Uterus (tissue), 4 donors: ENCODE measurements at places on chromosomes 3 and 15. TPM values are rescaled to one million over a fixed set of nuclear protein-coding genes. Genes with fewer than 3 reads are reported as not detected.

DNA sequence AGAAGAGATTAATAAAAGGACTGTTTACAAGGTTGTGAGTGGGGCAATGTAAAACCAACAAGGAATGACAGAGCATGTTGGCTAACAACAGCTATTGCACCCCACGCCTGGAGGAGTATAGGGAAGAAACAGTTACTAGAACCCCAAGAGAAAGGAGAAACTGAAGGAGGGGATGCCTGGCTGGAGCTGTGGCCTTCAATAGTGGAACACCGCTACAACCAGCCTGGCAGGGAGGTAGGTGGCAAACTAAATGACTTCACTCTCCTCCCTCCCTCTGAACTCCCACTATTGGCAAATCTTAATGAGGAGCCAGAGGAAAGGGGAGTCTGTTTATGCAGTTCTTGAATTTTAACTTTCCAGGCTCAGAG, 7.2 kb upstream of the CD47 start:
- H3K36me3 ChIP-seq, result no peaks in the 10 kb centered on the region
- no peaks in the 10 kb centered on the region for H3K4me1 ChIP-seq
- H3K27me3 ChIP-seq, result no peaks in the 10 kb centered on the region
- H3K27ac ChIP-seq, result no peak overlapping the region
- no peak overlapping the region for H3K4me3 ChIP-seq

DNA sequence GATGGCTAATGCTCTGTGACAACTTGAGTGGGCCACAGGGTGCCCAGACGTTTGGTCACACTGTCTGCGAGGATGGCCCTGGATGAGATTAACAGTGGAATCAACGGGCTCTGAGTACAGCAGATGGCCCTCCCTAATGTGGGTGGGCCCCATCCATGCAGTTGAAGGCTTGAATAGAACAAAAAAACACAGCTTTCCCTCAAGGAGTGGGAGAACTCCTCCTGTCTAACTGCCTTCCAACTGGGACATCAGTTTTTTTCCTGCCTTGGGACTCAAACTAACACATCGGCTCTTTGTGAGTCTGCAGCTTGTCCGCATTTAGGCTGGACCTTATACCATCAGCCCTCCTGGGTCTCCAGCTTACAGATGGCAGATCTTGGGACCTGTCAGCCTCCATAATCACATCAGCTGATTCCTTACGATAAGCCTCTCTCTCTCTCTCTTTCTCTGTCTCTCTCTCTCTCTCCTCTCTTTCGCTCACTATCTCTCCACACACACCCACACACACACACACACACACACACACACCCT, 20.8 kb downstream of the FAM174B start:
- no peak for DNase-seq
- H3K4me1 ChIP-seq, result no peaks in the 10 kb centered on the region
- H3K27ac ChIP-seq, result no peak overlapping the region
- no peaks in the 10 kb centered on the region for H3K36me3 ChIP-seq

DNA sequence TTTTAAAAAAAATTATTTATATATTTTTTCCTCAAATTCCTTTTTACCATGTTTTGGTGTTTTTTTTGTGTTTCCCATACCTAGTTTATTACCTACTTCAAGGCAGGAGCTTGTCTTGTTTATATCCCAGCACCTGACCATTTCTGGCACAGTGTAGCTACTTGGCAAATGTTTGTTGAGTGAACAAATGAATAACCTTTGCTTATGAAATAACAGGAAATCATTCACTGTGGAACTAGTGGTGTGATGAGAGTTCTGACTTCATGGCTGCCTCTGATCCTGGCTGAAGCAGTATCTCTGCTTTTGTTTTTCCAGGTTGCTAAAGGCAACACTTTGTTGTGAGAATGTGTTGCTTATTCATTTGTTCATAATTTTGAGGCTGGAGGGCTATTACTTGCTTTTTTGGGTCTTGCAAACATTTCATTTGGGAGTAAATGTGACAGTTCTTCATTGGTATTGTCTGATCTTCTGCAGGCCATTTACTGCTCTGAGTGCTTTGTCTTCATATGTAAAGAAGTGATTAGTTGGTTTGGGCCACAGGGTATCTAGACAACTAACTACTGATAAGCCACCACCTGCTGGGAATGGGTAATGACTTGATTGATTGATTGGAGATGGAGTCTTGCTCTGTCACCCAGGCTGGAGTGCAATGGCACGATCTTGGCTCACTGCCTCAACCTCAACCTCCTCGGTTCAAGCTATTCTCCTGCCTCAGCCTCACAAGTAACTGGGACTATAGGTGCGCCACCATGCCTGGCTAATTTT, 5.7 kb downstream of the RAD54L2 start:
- no peak overlapping the region for H3K4me3 ChIP-seq
- no peak overlapping the region for H3K27ac ChIP-seq
- H3K27me3 ChIP-seq, result no peaks in the 10 kb centered on the region
- H3K4me1 ChIP-seq, result no peaks in the 10 kb centered on the region
- no peaks in the 10 kb centered on the region for H3K36me3 ChIP-seq

DNA sequence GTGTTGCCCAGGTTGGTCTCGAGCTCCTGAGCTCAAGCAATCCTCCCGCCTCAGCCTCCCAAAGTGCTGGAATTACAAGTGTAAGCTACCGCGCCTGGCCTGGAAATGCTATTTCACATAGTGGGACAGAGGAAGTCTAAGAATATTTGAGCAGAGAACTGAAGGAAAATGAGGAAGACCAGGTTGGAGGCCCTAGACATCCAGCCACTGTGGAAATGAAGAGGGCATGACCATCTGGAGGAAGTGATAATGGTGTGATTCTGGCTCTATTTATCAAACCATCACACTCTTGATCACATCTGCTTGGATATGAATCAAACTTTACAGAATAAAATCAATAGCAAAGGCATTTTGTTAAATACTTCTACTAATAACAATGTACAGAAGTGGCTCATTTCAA, 65.9 kb upstream of the ARHGEF3 start:
- no peaks in the 10 kb centered on the region for H3K4me1 ChIP-seq
- no peaks in the 10 kb centered on the region for H3K27me3 ChIP-seq
- no peak overlapping the region for H3K4me3 ChIP-seq

GRCh38 chr15:91252322-91252721, 152.3 kb downstream of the SV2B start:
- H3K36me3 ChIP-seq, result no peaks in the 10 kb centered on the region
- no peak for DNase-seq
- H3K4me1 ChIP-seq, result no peaks in the 10 kb centered on the region
- no peaks in the 10 kb centered on the region for H3K27me3 ChIP-seq

DNA sequence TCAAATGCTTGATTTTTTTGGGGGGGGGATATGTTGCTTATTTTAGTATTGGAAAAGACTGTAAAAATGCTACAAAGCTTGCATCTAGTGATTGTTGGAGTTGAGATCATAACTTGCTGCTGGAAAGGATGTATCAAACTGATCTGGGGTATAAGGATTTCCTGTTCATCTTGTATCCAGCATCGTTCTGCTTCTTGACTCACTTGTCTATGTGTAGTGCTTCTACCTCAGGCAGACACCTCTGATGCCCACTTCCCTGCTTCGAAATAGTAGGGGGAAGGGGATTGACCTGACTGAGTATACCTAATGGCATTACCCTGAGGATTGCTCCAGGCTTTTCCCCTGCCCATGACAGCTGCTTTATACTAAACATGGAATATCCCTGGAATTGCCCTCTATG, 42.7 kb downstream of the STT3B start:
- H3K27me3 ChIP-seq, result no peaks in the 10 kb centered on the region
- H3K36me3 ChIP-seq, result no peaks in the 10 kb centered on the region
- no peaks in the 10 kb centered on the region for H3K4me1 ChIP-seq
- H3K4me3 ChIP-seq, result no peak overlapping the region
- no peak for DNase-seq
- H3K27ac ChIP-seq, result no peak overlapping the region

GRCh38 chr15:29612096-29612495, 210.2 kb downstream of the TJP1 start:
- H3K27me3 ChIP-seq, result no peaks in the 10 kb centered on the region
- no peaks in the 10 kb centered on the region for H3K36me3 ChIP-seq
- H3K4me3 ChIP-seq, result no peak overlapping the region
- H3K4me1 ChIP-seq, result no peaks in the 10 kb centered on the region
- H3K27ac ChIP-seq, result no peak overlapping the region
- no peak for DNase-seq

CFAP44 gene
- total RNA-seq, result 12.6 TPM

DNA sequence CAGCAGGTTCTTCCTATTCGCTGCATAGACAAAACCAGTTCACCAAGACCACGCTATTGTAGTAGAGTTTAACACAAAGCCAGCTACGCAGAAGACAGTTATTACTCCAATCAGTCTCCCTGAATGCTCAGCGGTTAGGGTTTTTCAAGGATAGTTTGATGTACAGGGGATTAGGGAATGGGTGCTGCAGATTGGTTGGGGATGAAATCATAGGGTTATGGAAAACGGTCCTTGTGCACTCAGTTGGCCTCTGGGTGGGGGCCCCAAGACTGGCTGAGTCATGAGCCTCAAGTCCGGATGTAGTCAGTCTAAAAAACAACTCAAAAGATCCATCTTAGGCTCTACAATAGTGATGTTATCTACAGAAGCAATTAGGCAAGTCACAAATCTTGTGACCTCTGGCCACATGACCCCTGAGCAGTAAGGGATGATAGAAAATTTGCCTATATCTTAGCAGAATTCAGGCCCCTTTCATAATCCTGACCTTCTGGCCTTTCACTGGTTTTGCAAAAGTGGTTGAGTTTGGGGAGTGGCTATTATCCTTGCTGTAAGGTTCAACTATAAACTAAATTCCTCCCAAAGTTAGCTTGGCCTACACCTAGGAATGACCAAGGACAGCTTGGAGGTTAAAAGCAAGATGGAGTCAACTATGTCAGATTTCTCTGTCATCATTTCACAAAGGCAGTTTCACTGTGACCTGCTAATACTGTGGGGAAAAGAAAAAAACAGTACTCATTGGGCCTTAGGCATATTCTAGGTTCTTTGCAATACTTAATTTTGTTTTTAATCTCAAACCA, 57.7 kb downstream of the LIPC start:
- H3K27me3 ChIP-seq, result no peaks in the 10 kb centered on the region
- no peak overlapping the region for H3K4me3 ChIP-seq

DNA sequence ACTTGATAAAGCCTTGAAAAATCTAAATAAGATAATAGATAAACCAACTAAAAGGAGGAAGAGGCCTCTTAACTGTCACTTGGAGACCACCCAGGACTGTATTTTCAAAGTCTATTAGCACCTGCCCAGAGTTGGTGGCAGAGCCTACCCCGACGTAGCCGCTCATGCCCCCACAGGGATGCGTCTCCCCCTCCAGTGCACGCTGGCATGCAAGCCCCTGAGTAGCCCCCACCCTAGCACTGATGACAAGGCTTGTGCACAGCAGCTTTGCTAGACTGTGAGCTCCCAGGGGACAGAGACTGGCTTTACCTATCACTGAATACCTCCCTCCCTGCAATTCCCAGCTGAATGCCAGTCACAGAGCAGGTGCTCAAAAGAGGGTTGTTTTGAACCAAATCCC, 54.1 kb upstream of the HES1 start:
- H3K36me3 ChIP-seq, result no peaks in the 10 kb centered on the region
- H3K27me3 ChIP-seq, result no peaks in the 10 kb centered on the region
- no peak for DNase-seq
- H3K4me3 ChIP-seq, result no peak overlapping the region
- H3K27ac ChIP-seq, result no peak overlapping the region

- no peak overlapping the region for H3K27ac ChIP-seq
- H3K4me3 ChIP-seq, result no peak overlapping the region
- H3K4me1 ChIP-seq, result no peaks in the 10 kb centered on the region
- no peaks in the 10 kb centered on the region for H3K27me3 ChIP-seq
- H3K36me3 ChIP-seq, result no peaks in the 10 kb centered on the region
- DNase-seq, result no peak
These were observed 21.6 kb upstream of the PLXNA1 start for GRCh38 chr3:126961191-126961790.
